ENCODE measurements at places on chromosomes 16 and 17.

DNA sequence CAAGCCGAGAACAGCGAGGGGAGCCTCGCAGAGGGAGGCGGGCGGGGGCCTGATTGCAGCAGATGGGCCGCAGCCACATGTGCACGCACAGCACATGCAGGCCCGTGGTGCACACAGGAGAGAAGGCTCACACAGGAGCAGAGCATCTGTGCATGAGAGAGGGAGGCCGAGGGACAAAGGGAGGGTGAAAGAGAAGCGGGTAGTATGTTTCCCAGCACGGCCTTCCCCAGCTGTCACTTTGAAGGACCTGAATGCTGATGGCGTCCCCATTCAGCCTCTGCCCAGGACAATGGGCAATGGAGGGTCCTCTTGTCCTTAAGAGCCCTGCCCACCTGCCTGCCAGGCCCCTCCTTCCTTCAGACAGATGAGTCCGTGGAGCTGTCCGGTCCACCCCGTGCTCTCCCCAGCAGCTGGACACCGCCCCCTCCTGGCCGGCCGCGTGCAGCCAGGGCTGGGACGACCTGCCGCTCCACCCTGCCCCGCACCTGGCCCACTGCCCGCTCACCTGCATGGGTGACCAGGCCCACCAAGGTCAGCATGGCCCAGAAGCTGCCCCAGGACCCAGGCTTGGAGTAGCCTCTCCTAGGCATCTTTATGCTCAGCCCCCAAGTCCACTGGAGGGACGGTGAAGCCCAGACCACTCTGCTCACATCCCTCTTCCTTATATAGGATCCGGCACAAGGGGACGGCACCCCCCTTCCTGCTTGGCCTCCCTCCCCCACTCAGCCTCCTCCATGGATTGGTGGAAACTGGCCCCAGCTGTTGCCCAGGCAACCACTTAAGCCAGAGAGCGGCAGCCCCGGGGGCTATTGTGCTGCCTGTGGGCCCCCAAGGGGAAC, at the start of gene BTBD17:
BTBD17 (minus strand) TSS at position 639 of the 839 bp plus-strand sequence; CDS start at position 590, 49 bp downstream.
- DNase-seq, result peak; percentile 23

- no peak for DNase-seq
Measured at GRCh38 chr17:56119936-56120335, 33.3 kb upstream of the ANKFN1 start.

DNA sequence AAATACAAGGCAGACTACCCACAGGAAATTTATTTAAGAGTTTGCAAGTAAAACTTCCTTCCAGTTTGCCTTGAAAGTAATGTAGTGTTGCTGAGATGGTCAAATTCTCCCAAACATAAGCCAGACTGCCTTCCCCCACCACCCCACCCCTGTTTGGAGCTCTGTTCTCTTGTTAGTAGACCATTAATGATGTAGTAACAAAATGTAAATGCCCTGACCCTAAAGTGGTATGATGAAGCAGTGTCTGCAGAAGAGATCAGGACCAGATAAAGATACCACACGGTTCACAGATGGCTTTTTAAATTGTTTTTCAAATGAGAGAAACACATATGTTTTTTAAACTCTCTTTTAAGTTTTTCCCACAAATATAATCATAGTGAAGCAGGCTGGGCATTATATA, 136.4 kb upstream of the TMEM97 start:
- no peak for DNase-seq

DNA sequence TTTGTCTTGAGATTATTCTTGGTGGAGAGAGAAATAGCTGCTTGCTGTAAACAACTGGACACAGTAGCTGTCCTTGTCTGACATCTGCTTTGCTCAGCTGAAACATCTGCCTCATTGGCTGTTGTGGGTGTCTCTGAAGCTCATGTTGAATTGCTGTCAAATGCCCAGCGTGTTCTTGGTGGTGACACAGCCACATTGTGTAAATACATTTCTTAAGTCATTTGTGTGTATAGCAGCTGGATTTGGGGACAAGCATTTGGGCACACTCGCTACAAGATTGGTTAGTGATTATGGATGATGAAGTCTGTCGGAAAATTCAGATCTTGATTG, 5.3 kb downstream of the FAM234A start:
- no peak for DNase-seq

GRCh38 chr17:29664743-29665480, 42.2 kb upstream of the CORO6 start:
- no peak for DNase-seq

DNA sequence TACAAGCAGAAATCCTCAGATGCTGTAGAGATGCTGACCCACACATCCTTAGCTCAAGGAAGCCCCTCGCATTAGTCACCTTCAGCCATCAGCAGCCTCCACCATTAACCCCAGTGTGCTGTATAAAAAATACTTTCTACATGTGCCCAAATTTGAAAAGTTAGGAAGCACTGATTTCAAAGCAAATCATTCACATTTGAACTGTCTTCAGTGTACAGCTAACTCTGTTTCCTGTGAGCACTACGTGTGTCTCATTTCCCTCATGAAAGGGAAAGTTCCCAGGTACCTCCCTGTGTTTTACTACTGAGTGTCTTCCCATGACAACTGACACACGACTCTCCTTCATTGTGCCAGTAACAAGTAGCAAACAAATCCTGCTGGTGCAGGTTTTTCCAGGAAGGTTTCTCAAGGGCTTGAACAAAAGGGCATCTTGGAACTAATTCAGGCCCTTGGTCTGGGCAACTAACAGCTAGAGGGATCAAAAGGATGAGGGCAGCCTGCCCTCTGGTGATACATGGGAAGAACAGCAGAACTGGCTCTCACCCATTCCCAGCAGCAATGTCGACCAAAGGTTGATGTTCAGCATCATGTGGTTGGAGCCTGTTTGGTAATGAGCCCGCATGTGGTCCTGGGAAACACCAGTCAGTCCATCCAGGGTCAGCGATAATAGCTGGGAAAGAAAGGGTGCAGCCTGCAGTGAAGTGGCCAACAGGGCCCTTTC, 4.0 kb downstream of the SLC35B1 start:
- DNase-seq, result no peak

- DNase-seq, result no peak
Measured at GRCh38 chr17:35660902-35661301, 70.5 kb upstream of the RASL10B start.

DNA sequence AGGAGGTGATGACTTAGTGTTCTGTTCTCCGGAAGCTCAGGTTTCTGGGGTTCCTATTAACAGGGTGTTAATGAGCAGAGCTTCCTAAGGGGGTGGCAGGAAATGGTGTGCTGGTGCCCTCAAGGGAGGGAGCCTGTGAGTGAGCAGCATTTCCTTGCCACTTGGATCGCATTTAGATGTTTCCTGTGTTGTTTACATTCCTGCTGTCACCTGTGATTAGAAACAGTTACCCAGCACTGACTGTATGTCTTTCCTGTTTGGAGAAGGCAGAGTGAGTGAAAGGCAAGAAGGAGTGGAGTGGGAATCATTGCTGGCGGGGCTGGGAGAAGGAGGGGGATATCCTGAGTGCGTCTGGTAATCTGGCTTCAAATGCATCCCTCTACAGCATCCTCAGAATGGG, 214.6 kb downstream of the CCDC182 start:
- DNase-seq, result no peak

GRCh38 chr17:47685556-47686275, 8.2 kb upstream of the TBKBP1 start:
- DNase-seq, result no peak
